ENCODE measurements at places on chromosomes 2 and 18.
A peak's percentile ranks its signal among the peaks of the same experiment; 100 is the strongest.

- no peak for DNase-seq
Measured at GRCh38 chr2:51213826-51214225, 181.9 kb upstream of the NRXN1 start.

DNA sequence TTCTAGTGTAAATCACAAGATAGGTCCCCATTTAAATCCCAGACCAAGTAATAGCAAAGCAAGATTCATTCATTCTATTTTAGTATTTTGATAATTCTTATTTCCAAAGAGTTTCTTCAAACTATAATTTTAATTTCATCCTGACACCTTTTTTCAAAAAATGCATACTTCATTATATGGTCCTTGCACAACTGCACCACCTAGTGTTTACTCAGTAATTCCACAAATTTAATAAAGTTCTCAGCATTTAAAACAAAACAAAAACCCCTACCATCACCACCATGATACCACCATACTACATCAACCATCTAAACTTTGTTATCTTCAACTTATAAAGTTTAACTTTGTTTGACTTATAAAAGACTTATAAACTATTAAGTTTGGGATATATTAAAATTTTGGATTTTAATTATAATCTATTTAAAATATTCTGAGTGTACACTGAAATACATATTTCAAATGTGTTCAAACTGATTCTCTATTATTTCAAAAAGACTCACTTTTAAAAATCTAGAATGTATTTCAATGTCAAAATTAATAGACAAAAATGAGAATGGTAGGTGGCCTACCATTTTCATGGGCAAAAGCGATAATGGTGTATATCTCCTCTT, 44.2 kb downstream of the WDPCP start:
- DNase-seq: no peak

GRCh38 chr2:37551783-37552182, 119.7 kb downstream of the CDC42EP3 start:
- DNase-seq: no peak

- no peak for DNase-seq
Measured at GRCh38 chr2:121345887-121346286, 60.9 kb upstream of the TFCP2L1 start.

GRCh38 chr2:215862351-215862771, 151.0 kb downstream of the MREG start:
- DNase-seq: no peak

GRCh38 chr2:53216805-53217204, 550.8 kb upstream of the CHAC2 start:
- no peak for DNase-seq

DNA sequence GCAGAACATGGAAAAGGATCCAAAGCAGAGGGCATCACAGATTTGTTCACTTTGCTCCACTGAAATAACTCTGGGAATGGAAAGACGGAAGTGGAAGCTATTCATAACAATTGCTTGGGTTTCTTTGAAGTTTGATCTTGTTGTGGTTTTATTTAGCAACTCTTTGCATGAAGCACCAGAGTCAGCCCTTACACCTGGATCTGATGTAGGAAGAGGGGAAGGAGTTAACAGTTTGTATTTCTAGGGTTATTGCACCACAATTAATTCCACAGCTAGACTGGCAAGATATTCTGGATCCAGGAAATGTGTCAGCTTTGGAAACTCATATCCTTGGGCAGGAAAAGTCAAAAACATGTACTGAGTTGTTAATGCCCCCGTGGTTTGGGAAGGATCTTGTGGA, 1143.4 kb downstream of the CNTNAP5 start:
- no peak for DNase-seq

- no peak for DNase-seq
Measured at GRCh38 chr2:101388232-101388631, 929 bp upstream of the CREG2 start.

- DNase-seq: peak; percentile 74
Measured at GRCh38 chr2:237774811-237775553, 23.6 kb upstream of the RBM44 start.

- no peak for DNase-seq
Measured at GRCh38 chr2:30866974-30867373, 59.7 kb upstream of the CAPN13 start.

DNA sequence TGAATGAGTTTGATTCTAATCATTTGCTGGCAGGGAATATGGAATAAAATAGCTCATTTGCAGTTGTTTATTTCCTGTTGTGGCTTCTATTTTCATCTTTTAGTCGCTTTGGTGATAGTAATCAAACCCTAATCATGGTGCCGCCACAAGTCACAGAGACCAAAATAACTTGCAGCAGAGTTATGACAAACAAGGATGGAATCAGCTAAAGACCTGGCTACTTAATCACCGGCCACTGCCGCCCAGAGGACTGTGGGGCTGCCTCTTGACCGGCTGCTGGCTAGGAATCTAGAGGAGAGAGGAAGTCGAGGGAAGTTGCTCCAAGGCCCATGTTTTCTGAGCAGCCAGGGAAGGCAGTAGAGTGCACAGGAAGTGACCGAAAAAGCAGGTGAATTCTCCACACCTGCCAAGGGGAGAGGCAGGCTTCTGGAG, 5.1 kb upstream of the SMAD7 start:
- no peak for DNase-seq
